ENCODE measurements at places on chromosomes 11 and 22. TPM values are rescaled to one million over a fixed set of nuclear protein-coding genes. Genes with fewer than 3 reads are reported as not detected.

DNA sequence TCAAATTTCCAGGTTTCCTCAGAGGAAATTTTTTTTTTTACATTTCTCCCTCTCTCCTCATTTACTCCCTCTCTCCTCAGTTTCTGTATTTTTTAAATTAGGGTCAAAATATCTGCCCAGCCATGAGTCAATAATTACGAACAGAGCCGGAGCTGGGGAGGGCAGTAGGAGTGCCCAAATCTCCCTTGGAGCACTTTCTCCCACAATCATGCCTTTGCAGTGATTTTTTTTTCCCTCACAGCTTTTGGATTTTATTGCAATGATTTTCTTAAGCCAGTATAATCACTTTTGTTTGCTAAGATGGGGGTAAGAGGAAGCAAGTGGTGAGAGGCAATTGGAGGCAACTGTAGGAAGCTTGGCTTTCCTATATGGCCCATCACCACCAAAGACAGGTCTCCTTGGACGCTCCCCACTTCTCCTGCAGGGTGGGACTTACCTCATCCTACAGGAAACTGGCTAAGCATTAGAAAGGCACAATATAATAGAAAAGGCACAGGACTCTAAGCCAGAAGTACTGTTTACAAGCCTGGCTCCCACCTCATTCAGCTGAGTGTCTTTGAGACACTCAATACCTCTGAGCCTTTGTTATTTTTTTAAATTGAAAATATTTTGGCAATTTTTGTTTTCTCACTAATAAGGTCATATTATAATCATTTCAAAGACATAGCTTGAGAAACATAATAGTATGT, 192.6 kb upstream of the PITPNB start:
- no peak for DNase-seq

- no peak for DNase-seq
Measured at GRCh38 chr11:121931748-121932352, 184.2 kb downstream of the BLID start.

The FOLR2 gene
- total RNA-seq: not detected

DNA sequence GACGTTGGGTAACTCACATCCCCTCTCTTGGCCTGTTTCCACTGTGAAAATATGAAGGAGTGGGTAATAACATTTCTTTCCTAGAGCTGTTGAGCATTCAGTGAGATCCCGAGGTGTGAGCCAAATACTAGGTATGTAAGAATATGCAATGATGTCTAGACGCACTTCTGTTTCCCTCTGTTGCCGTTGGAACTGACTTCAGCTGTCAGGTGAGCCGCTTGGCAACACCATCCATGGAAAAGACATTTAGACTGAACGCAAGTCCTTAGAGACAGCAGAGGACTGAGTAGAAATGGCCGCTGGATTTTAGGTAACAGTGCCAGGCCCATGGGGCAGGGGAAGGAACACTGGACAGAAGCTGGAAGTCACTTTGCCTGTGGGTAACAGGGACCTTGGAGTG, 29.5 kb upstream of the SHANK2 start:
- no peak for DNase-seq

The LRRC32 gene
- total RNA-seq: 12.3 TPM

GRCh38 chr22:38964989-38965388, 7.6 kb downstream of the APOBEC3A start:
- no peak for DNase-seq

DNA sequence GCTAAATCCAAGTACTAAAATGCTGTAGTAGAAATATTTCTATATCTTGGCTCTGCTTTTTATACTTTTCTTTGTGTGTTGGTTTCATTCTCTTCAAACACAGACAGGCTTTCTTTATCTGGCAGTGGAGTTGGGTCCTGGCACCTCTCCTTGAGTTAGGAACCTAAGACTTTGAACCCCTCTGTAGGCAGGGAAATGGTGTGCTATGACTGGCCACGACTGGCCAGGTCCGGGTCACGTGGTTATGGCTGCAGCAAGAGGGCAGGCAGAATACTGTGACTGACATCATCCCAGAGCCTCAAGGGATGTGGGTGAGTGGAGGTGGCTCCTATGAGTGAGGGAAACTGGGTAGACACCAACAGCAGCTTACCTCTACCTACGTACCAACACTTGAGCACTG, 42.0 kb downstream of the APIP start:
- no peak for DNase-seq

DNA sequence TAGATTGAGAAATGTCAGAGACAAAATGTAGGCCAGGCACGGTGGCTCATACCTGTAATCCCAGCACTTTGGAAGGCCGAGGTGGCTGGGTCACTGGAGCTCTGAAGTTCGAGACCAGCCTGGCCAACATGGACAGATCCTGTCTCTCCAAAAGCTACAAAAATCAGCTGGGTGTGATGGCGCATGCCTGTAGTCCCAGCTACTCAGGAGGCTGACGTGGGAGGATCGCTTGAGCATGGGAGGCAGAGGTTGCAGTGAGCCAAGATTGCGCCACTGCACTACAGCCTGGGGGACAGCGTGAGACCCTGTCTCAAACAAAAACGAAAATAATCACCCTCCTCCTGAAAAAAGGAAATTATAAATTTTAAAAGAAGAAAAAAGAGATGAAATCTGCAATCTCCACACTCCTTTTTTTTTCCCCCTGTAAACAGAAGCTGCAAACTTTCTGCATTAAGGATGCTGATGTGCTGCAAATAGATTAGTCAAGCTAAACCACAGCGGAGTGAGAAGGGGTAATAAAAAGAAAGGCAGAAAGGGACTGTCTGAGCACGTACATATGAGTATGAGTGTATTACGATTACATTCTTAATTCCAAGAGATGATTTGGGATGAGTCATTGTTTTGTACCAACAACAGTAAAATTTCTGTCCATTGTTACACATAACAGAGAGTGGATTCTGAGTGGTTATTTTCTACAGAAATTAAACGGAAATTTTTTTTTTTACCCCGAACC, 87.3 kb downstream of the SIK3 start:
- DNase-seq: no peak

GRCh38 chr11:45432100-45432499, 146.0 kb upstream of the SYT13 start:
- DNase-seq: no peak

DNA sequence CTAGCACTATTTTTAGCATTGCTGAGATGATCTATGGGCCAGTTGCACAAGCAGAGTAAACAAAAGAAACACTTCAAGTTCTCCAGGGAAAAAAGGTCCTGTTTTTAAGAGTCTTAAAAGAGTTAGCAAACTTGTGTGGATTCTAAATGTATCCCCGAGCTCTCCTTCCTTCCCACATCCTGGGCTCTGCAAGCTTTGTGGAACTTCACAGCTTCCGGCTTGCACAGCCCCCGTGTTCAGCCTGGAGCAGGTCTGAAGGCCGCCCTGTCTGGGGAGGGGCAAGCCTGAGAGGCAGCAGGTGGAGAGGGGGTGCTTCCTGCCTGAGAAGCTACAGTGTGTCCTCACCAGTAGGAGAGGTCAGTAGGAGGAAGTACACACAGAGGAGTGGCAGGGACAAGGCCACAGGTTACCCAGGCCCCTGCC, 35.1 kb upstream of the SUSD2 start:
- DNase-seq: peak; percentile 40

- DNase-seq: no peak
Measured at GRCh38 chr11:1652442-1652770, 22.8 kb downstream of the KRTAP5-5 start.

GRCh38 chr22:27754247-27754887, 47.2 kb downstream of the MN1 start:
- no peak for DNase-seq

DNA sequence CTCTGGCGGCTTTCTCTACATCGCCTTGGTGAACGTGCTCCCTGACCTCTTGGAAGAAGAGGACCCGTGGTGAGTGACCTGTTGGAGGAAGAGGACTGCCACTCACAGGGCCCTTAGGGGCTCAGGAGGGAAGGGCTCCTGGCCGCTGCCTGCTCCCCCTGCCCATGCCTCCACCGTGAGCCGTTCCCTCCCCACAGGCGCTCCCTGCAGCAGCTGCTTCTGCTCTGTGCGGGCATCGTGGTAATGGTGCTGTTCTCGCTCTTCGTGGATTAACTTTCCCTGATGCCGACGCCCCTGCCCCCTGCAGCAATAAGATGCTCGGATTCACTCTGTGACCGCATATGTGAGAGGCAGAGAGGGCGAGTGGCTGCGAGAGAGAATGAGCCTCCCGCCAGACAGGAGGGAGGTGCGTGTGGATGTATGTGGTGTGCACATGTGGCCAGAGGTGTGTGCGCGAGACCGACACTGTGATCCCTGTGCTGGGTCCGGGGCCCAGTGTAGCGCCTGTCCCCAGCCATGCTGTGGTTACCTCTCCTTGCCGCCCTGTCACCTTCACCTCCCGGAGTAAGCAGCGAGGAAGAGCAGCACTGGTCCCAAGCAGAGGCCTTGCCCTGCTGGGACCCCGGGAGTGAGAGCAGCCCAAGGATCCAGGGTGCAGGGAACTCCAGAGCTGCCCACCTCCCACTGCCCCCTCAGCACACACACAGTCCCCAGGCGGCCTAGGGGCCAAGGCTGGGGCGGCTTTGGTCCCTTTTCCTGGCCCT, 6.9 kb downstream of the SLC39A13 start:
- no peak for DNase-seq

- no peak for DNase-seq
Measured at GRCh38 chr22:46829117-46829891, 66.9 kb downstream of the TBC1D22A start.

DNA sequence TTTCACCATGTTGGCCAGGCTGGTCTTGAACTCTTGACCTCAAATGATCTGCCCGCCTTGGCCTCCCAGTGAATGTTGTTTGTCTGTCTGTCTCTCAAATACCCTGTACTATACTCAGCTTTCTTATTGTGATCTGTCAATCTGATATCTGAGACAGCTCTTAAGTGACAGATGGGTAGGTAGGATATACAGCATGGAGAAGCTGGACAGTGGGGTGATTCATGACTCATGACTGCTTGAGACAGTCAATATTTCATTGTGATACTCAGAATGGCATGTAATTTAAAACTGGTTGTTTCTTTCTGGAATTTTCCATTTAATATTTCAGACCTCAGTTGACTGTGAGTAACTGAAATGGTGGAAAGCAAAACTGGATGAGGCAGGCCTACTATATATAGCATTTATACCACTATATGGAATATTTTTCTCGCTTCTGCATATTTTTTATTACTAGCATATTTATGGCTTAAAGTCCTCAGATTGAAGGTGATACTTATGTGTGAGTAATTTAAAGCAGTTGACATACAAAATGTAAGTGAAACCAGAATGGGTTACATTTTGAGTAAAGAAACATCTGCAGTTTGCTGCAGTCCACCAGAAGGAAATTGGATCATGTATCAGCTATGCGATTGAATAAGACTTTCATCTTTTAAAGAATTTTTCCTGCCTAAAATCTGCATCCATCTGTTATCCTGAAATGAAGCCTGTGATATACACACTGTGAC, 22.3 kb downstream of the ARHGAP42 start:
- no peak for DNase-seq

DNA sequence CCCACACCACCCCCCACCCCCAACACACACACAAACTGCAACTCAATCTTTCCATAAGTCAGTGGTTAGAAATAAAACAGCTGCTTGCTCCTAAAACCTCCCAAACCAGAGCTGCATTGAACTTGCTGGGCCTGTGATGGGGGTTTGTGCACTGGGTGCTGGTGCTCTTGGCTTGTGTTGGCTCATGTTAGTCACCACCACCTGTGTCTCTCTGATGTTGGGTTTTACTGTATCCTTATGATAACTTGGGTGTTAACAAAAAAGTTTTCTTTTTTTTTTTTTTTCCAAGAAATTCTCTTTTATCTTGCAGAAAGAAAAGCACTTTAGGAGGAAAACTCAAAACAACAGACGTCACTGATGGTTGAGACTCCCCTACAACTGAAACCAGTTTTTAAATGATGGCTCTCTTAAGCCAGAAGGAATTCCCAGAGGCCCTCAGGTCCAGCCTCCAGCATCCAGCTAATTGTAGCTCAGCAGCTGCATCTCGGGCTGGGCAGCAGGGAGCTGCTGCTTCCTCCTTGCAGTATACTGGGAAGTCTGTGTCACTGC, 79.9 kb upstream of the DRD2 start:
- DNase-seq: no peak

GRCh38 chr11:10076458-10077141, 217.4 kb downstream of the SBF2 start:
- peak; percentile 44 for DNase-seq

DNA sequence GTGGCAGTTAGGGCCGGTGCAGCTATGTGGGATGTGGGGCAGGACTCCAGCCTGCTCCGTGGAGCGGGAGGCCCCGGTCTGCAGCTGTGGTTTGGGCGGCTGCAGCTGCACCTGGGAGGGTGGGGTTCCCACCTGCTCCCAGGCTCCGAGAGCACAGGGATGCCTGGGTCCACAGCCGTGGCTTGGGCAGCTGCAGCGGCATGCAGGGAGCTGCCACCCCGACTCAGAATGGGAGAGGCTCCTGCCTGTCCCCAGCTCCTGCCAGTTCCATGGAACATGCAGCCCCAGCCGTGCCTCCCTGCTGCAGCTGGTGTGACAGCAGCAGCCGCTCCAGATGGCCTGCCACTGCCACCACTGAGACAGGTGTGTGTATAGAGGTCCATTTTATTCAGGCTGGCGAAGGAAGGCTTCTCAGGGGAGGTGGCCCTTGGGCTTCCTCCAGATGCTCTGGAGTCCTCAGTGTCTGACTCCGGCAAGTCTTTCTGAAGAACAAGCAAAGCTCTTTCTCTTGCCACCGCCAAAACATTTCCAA, 21.8 kb upstream of the UPK3A start:
- no peak for DNase-seq

DNA sequence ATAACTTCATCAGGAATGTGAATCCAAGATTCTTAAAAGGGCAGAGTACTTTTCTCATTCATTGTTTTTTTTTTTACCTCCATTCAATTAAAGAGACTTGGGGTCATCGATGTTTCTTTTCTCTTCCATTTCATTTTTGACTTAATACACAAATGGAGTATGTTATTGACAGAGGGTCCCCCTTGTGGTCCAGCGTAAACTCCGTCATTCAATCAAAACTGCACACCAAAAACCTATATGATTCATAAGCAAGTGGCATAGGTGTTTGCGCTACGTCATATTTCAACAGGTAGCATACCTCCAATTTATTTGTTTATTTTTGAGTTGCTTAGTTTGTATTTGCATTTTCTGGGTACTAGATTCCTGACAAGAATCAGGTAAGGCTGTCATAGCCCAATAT, 12.7 kb upstream of the FOLH1 start:
- DNase-seq: no peak

GRCh38 chr11:73321604-73322381, 13.7 kb downstream of the ARHGEF17 start:
- no peak for DNase-seq

GRCh38 chr11:1342946-1343345, 33.5 kb upstream of the TOLLIP start:
- DNase-seq: peak; percentile 5

GRCh38 chr11:74694136-74694930, 36.9 kb downstream of the CHRDL2 start:
- DNase-seq: no peak

DNA sequence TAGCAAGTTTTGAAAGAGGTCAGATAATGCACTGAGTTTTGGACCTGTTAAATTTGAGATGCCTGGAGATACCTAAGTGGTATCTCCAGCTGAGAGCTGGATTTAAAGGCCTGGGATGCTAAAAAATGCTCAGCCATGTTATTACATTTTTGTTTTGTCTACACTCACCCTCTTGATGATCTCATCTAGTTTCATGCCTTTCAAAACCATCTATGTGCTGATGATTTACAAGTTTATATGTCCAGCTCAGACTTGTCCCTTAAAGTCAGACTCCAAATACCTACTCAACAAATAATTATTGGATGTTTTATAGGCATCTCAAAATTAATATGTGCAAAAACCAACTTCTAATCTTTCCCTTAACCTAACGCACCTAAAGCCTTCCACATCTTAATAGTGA, 103.6 kb upstream of the OR9G4 start:
- no peak for DNase-seq
